ENCODE measurements at places on chromosomes 2 and 18.

DNA sequence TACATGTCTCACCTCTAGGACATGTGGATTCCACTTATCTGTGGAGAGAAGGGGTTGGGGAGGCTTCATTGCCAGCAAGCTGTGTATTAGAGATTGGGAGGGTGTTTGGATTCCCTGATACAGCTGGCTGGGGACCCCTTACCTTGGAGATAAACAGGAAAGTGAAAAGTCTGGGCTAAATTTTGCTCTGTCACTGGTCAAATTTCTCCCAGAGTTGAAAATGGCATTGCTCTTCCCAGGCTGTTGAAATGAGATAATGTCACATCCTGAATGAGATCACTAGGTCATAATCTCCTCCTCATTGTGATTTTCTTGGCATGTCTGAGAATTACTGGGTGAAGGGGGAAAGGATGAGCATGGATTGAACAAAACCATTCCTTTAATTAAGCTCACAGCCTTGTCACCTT lies 265.0 kb upstream of the PARD3B start:
- no peak for DNase-seq

- peak; percentile 96 for DNase-seq
Measured at GRCh38 chr18:47999801-48000248, 69.4 kb upstream of the SMAD2 start.

DNA sequence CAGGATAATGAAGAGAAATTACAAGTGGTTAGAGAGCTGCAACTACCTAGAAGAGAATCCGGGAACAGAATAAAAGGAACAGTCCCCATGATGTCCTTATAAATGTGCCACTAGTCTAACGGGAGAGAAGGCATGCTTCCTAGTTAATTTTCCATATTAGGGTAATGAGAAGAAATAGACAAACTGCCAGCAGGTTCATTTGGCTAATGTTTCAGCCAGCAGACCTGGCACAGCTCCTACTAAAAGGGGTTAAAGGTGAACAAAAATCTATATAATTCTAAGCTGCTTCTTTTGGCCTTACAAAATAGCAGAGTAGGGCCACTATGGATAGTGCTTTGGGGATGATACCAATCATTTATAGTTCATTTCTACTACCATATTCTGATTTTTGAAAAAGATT lies 845.3 kb upstream of the GCFC2 start:
- DNase-seq: no peak

GRCh38 chr2:96241227-96241626 lies 24.6 kb downstream of the TMEM127 start:
- no peak for DNase-seq

GRCh38 chr2:96225016-96225533 lies 16.4 kb upstream of the STARD7 start:
- peak; percentile 20 for DNase-seq

DNA sequence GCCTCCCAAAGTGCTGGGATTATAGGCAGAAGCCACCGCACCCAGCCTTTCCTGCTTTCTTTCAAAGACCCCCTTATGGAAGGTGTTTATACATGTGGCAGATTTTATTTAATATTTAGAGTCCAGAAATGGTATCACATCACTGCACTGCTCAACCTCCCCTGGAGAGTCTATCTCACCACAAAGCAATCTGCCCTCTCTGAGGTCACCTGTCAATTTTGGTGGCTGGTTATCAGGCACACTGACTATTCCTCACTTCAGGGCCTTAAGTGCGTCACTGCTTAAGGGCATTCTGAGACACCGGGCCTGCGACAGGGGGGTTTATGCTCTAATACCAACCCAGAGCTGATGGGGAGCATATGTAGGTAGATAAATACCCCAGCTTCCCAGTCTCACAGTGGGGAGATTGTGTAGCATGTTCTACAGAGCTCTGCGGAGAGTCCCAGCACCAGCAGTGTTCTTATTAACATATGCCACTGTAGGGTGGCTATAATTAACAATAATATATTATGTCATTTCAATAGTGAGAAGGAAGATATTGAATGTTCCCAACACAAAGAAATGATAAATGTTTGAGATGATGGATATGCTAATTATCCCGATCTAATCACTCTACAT lies 42.7 kb upstream of the ZDBF2 start:
- DNase-seq: no peak

DNA sequence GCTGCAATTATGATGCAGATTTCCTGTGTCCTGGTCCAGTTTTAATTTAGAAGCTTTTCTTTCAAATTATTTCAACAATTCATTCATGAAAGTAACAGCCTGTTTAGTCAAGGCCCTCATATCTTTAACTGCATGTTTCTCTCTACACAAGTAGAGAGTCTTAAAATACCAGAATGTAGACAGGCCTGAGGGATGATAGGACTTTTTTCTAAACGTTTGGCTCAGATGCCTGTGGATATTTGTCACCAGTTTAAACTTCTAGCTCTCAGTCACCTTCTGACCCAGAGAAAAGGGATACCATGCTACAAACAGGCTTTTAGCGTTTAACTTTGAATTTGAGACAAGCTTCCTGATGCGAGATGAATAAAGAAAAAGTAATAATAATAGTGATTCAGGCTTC lies 15.7 kb downstream of the COL5A2 start:
- no peak for DNase-seq

GRCh38 chr2:232854082-232854481 lies 16.0 kb upstream of the SNORC start:
- DNase-seq: no peak

DNA sequence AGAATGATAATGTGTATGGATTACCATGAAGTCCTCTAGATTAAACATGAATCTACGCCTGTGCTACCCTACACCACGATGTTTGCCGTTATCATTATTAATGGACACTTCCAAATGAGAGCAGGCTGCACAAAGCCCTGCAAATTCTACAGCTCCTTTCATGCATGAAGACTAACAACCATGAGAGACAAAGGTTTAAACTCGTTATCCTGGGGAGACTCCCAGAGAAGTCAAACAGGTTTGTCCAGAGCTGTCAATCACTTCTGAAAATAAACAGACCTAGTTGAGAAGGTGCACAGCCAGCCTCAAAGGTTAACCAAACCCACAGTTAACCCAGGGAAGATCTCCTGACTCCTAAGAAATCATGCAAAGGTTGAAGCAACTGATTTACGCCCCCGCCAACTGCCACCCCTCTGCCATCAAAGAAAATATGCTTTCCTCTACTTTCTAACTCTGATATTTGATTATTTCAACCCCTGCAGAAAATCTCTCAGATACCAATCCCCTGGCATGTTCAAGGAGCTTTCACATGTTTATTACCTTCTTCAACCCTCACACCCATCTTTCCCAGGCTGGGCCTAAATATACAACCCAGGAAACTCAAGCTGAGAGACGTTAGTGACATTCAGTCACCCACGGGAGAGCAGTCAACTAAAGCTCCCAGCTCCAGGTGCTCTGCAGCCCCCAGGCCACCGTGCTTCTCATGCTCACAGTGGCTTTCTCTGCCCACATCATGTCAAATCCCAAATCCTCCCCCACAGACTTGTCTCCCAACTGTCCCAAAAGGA lies 35.9 kb downstream of the MYO5B start:
- DNase-seq: no peak

DNA sequence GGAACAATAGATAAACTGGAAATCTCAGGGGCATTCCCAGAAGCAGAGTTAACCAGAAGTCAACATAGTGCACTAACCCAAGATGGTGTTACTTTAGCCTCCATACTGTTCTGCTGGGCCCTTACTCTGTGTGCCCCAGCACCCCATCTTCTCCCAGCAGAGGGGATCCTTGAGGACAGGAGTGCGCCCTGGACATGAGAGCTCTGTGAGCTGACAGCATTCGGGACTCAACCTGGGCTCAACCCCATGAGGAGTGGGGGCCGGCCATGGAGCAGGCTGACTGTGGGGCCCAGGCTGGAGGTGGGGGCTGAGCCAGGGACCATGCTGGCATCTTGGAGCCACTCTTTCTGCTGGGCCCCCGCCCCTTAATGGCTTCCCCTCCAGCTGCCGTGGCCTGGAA lies 156.3 kb upstream of the HS6ST1 start:
- no peak for DNase-seq

DNA sequence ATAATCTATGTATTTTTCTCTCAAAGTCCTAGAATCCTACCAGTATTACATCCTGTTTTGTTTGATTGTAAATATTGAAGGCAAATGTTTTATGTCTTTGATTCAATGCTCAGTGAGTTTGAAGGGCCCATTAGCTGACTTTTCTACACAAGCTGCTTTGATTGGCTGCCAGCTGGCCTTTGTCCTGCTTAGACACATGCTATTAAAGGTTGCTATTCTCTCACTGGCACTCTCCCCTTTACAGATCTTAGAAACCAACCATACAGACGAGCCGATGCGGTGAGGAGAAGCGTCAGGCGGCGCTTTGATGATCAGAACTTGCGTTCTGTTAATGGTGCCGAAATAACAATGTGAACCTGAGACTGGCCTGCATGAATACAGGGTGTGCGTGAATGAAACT lies 69.7 kb downstream of the PRPF40A start:
- DNase-seq: no peak

DNA sequence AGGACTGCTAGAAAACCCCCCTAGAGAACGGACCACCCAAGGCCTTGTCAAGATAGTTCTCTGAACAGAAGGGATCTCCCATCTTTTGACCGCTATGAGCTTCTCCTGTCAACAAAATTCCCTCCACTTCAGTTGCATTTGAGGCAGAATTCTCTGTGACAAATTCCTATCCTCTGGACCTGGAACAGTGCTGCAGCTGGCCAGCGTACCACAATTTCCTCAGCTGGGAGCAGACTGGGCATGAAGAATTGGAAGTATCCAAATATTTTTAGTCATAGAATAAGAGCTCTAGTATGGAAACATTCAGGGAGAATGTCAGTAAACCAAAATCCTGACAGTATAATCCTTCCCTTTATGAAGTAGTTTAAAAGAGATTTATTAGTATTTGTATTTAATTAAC lies 147.1 kb upstream of the BOD1L2 start:
- no peak for DNase-seq
